Regular cardiac myocyte (primary cell): ENCODE measurements at places on chromosomes 4 and X. TPM values are rescaled to one million over a fixed set of nuclear protein-coding genes. Genes with fewer than 3 reads are reported as not detected.

Gene ODAM
- total RNA-seq = not detected in 2 replicates

Gene P2RY4
- total RNA-seq = not detected in 2 replicates

Gene HTN3
- not detected in 2 replicates for total RNA-seq

Gene PCDH11X
- under 0.01 TPM in 1 of 2 replicates, not detected in the other for total RNA-seq

Gene GAGE12G
- not detected in 2 replicates for total RNA-seq

Gene GPC3
- total RNA-seq = 0.19 and 12.4 TPM in 2 replicates

Gene BMPR1B
- total RNA-seq = 0.56 and 0.77 TPM in 2 replicates

Gene NAT8L
- total RNA-seq = under 0.01 TPM in 2 replicates

Gene ADGRL3
- 5.0 and 14.1 TPM in 2 replicates for total RNA-seq

Gene KLHL5
- total RNA-seq = 47.7 and 74.7 TPM in 2 replicates

Gene AMBN
- total RNA-seq = not detected in 2 replicates

Gene APOOL
- total RNA-seq = 8.1 and 9.0 TPM in 2 replicates

Gene PAGE2
- not detected in 2 replicates for total RNA-seq

Gene CSAG2
- not detected in 2 replicates for total RNA-seq

Gene CNKSR2
- 2.3 and 3.1 TPM in 2 replicates for total RNA-seq

Gene ZXDA
- 3.6 and 6.5 TPM in 2 replicates for total RNA-seq

Gene RASL11B
- 0.19 and 0.28 TPM in 2 replicates for total RNA-seq

Gene ZNF157
- total RNA-seq = under 0.01 and 0.28 TPM in 2 replicates

Gene CFAP99
- not detected in 2 replicates for total RNA-seq

Gene TFDP3
- total RNA-seq = not detected in 2 replicates

Gene VCX3B
- not detected in 2 replicates for total RNA-seq

Gene NLGN3
- under 0.01 TPM in 2 replicates for total RNA-seq

Gene PF4V1
- total RNA-seq = 10.2 and 16.1 TPM in 2 replicates

Gene MAGEE2
- total RNA-seq = not detected in 2 replicates

Gene MAGEB17
- total RNA-seq = not detected in 2 replicates

Gene CC2D2A
- 13.4 and 17.8 TPM in 2 replicates for total RNA-seq

Gene TEC
- total RNA-seq = 0.19 and 1.1 TPM in 2 replicates

Gene TRIM60
- total RNA-seq = not detected in 2 replicates

Gene WFS1
- 15.1 and 23.1 TPM in 2 replicates for total RNA-seq

Gene CENPE
- 3.9 and 32.4 TPM in 2 replicates for total RNA-seq

Gene CXCL5
- 2.7 and 7.6 TPM in 2 replicates for total RNA-seq

Gene MID1
- total RNA-seq = 10.2 and 19.7 TPM in 2 replicates

Gene XG
- total RNA-seq = 0.58 and 2.5 TPM in 2 replicates

Gene GLRA2
- total RNA-seq = not detected in 2 replicates
